ENCODE measurements at places on chromosomes 6 and 20.

DNA sequence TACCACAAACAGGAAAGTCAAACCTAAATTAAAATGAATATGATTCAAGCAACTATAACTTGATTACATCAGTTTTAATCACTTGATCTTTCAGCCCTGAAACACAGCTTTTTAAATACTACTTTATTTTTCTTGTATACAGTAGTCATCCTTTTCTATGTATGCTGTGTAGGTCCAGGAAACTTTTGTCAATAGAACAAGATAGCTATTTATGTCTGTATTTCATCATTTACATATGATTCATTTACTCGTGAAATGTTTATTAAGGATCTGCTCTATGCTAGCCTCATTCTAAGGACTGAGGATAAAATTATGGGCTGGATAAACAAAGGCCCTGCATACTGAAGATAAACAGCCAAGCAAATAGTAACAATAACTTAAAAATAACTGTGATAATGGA, 930.2 kb downstream of the TFAP2A start:
- DNase-seq: no peak

- no peak for DNase-seq
Observed at GRCh38 chr20:45012682-45013302, 46.5 kb downstream of the STK4 start.

GRCh38 chr20:54713727-54714126, 238.3 kb downstream of the DOK5 start:
- DNase-seq: no peak

DNA sequence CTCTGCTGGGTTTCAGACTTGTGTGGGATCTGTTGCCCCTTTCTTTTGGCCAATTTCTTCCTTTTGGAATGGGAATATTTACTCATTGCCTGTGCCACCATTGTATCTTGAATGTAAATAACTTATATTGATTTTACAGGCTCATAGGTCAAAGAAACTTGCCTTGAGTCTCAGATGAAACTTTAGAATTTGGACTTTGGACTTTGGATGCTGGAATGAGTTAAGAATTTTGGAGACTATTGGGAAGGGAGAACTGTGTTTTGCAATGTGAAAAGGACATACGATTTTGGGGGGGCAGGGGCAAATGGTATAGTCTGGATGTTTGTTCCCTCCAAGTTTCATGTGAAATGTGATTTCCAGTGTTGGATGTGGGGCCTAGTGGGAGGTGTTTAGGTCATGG, 62.6 kb upstream of the TNFRSF21 start:
- no peak for DNase-seq

GRCh38 chr6:159931112-159931511, 37.8 kb upstream of the IGF2R start:
- DNase-seq: no peak

- no peak for DNase-seq
Observed at GRCh38 chr6:45377043-45377553, 636 bp downstream of the SUPT3H start.

DNA sequence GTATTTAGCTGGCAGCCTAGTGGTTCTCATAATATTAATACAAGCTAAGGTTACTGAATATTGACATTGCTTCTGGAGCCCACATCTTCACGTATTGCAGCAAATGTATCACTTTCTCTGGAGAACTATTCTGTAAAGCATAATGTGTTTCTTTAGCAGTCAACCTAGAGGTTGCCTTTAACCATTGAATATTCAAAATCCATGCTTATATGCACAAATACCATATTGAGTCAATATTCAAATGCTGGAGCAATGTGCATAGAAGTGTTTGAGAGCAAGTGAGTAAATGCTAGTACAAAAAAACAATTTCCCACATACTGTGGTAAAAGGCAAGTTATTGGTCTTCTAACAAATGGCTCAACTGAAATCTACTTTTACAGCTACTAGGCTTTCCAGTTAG, 231.8 kb downstream of the TRDN start:
- no peak for DNase-seq

DNA sequence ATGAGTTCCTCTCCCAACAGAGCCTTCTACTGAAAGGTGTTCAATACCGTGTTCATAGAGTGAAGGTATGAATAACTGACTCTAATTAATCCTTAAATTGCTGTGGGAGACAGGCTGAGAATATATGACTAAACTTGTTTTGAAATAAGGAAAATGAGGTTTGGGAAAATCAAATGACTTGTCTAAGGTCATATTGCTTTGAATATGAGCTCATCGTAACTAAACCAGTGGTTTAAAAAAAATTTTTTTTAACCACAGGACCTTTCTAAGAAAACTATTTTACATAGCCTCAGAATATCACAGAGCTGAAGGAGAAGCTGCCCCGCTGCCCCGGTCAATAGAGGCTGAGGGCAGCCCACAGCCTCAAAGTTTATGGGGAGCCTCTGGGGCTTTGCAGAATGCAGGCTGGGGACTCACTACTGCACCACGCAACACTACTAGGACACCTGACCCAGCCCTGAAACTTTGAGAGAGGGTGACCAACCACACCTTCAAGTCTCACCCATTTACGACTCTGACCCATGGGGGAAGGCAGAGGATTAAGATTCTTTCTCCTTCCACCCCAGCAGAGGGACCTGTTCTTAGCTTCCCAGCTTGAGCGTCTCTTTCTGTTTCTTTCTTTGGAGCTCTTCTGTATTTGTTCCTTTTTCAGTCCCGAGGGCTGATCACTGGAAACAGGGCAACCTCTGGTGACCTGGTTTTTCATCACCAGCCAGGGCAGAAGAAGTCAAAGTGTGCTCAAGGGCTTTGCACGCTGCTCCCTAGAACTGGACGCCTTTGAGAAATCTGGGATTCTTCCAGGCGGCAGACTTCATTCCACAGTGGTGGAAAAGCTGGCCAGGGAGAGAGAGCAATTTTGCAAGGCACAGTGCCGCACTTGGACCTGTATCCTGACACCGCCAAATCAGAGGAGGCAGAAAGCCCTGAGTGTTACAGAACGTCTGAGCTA, 220.2 kb downstream of the ATXN1 start:
- no peak for DNase-seq

DNA sequence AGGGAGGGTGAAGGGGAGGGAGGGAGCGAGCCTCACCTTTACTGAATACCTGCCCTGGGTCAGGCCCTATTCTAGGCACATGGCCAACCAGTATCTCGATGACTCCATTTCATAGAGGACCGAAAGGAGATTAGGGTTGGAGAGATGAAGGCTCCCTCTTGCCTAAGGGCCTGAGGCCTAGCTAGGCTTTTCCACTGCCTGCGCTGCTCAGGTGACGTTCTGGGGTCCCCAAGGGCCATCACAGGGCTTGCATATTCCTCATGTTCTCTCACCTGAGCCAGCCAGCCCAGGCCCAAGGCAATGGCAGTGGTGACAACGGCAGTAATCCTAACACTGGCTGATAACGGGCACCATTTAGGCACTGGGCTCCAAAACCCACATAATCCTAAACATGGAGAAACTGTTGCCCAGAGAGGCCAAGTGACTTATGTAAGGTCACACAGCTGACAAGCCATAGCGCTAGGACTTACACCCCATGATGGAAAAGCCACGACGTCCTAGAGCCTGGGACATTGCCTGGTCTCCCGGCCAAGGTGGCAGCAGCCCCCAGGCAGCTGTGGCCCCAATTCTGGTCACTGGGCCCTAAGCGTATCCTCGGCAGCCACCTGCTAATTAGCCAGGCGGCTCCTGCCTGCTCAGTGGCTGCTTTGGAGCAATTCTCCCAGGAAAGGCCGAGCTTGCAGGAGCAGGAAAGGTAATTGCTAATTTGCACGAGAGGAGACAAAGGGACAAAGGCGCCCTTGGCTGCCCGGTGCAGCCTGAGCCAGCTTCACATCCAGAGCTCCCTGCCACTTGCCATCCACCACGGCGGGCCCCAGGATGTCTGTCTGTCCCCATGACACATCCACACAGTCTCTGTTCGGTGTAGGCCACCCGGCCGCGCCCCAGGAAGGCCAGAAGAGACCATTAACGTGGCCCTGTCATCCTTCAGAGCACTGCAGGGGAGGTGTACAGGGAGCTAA, 21.5 kb downstream of the NOL4L start:
- DNase-seq: no peak

GRCh38 chr6:3424185-3424927, 32.5 kb downstream of the SLC22A23 start:
- DNase-seq: no peak

DNA sequence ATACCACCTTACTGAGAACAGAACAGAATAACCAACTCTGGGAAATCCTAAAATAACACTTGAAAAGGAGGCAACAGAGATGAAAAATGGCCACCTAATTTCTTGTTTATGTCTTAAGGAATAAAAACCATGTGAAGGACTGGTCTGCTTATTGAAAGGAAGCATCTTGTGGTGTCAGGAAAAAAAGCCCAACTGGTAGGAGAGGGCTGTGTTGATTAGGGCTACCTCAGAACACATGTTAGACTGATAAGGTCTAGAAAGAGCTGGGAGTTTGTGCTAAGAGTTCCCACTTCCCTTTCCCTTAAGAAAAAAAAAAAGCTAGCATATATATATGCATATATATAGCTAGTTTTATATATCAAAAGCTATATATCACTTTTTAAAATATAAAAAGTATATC, 425.3 kb upstream of the BTBD3 start:
- DNase-seq: no peak

DNA sequence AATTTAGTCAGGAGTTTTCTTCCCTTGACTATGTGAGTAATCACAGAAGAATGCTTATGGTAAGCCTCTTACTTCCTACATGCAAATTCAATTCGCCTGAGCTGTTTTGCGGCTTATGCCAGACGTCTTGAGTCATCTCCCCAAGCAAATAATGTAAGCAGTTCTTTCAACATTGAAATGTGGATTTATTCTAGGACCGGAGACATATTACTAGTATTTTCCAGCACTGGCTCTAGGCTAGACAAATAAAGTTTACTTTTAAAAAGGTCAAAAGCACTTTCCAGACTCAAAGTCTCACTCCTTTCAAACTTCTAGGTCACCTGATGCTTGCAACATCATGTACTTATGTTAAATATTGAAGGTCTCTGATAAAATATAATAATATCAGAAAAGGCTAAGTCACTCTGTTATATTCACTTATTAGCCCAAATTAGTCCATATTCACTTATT, 38.1 kb upstream of the NOX3 start:
- DNase-seq: no peak

DNA sequence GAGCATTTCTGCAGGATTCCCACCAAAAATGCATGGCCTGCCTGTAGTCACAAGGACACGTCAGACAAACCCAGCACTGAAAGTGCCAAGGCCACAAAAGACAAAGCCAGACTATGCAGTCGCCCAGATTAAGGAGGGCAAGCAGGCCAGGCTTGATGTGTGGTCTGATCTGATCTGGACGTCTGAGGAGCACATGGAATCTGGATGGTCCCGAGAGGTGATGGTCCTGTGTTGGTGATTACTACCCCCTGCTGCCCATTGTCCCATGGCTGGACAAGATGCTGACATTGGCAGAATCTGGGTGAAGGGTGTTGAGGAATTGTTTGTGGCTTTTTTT, 17.1 kb downstream of the NPEPL1 start:
- no peak for DNase-seq

DNA sequence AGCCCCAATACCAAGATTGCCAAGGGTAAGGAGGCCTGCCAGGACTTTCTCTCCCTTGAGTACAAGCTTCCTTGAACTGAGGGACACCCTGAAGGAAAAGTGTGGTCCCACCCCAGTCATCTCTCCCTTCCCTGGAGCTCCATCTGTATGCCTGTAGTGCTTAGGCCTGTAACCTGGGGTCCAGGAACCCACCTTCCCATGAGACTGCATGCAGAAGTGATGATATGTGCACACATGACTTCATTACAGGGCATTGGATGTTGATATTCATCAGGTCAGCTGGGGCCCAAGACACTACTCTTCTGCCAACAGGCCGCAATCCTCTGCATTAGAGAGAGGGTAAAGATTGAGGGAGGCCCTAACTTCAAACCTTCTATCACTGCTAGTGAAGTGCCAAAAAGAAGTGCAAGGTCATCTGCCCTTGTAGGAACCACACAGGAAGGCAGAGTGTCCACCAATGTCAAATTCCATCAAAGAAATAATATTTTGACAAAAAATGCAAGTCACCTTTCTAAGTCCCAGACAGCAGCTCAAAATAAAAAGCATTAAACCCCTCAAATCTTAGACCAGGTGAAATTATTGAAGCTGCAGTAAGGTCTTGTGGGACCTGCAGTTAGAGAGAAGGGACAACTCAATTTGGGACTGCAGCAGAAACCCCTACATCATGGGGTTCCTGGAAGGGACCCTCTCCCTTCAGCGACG, 5.1 kb downstream of the HLA-F start:
- DNase-seq: no peak

- no peak for DNase-seq
Observed at GRCh38 chr20:23304616-23305015, 46.0 kb upstream of the NXT1 start.

DNA sequence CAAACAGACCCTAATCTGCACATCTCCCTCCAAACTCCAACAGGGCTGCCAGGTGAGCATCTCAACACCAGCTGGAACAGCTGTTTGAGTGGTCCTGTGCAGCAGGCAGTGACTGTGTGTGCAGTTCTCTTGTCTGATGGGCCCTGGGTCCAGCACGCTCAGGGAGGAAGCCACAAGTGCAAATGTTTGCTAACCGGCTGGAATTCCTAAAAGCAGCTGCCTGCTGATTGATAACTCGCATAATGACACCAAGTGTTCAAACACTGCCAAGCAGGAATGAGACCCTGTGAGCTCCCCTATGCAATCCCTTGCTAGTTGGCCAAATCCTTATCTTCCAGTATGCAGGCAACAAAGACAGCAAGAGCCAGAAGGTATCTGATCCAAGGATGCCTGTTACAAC, 650.6 kb downstream of the CBLN4 start:
- DNase-seq: no peak

DNA sequence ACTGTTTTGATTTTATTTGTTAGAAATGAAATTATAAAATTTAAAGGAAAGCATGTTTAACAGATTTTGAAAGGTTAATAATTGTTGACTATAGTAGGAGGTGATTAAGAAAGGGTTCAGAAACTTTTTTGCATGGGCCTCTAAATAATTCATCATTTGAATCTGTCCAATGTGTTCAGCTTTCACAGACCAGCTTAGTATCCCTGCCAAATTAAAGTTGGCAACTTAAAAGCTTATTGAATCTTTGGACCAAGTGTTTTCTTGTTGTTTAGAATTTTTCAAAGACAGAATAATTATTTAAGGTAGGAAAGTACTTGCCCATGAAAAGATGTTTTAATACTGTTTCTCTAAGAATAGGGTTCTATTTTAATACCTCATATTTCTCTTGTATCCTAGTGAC, 466.0 kb downstream of the GJA1 start:
- no peak for DNase-seq

- no peak for DNase-seq
Observed at GRCh38 chr6:151325075-151326050, 66.0 kb downstream of the ZBTB2 start.

- DNase-seq: no peak
Observed at GRCh38 chr6:137768935-137769334, 98.1 kb upstream of the TNFAIP3 start.

GRCh38 chr6:117232196-117232595, 33.2 kb upstream of the VGLL2 start:
- DNase-seq: no peak

- no peak for DNase-seq
Observed at GRCh38 chr6:158040051-158040803, 58.6 kb downstream of the SYNJ2 start.
